Activated naive CD4-positive, alpha-beta T cell treated with anti-CD3 and anti-CD28 coated beads for 36 hours (primary cell): ENCODE measurements at places on chromosomes 2 and 18.

DNA sequence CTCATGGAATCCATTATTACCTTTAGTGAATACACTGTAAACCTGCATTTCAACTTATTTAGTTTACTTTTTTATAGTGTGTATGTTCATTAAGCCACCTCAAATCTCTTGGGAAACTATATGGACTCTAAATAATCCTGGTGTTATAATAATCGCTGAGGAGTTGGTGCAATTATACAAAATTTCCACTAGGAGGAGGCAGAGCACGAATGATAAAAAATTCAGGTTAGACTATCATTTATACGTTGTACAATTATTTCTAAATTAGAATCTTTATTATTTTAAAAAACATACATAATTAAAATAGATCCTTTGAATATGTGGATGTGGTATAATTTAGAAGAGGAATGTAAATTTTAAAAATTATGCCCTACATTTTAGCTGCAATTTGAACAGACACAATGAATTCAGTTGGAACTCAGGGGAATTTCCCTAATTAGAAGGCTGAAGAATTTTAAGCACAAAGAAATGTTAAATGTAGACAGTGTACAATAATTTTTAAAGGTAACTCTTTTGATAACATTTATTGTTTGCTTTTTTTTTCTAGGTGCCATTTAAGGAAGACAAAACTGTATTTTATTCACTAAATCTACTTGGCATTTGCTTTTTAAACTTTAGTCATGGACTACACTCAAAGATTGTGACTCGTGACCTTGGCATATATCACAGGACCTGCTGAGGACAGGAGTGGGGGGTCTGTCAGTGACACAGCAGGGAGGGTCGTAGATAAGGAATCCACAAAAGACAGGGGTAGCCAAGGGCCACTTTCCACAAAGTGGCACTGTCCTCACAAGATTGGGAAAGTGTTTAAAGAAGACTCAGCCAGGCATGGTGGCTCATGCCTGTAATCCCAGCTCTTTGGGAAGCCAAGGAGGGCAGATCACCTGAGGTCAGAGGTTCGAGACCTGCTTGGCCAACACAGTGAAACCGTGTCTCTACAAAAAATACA, 45.5 kb downstream of the RAB12 start:
- DNase-seq: no peak

- DNase-seq: no peak
Observed at GRCh38 chr2:221186873-221187272, 385.2 kb downstream of the EPHA4 start.

DNA sequence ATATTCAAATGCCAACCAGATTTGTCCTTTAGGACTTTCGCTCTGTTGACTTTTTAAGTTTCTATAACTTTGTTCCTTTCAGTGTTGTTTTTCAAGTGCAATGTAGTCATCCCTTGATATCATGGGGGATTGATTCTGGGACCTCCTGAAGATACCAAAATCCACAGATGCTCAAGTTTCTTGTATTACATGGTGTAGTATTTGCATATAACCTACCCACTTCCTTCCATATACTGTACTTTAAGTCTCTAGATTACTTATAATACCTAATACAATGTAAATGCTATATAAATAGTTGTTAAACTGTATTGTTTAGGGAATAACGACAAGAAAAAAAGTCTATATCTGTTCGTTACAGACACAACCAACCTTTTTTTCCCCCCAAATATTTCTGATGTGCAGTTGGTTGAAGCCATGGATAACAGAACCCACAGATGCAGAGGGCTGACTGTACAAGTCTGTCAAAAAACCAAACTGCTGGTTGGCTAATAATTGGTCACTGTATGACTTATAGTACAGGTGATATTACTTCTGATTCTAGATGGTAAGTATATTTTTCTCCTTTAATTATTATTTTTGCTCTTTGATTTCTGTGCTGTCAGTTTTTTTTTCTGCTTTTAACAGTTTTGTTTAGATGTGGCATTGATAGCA, 201.7 kb upstream of the STON1 start:
- DNase-seq: no peak

DNA sequence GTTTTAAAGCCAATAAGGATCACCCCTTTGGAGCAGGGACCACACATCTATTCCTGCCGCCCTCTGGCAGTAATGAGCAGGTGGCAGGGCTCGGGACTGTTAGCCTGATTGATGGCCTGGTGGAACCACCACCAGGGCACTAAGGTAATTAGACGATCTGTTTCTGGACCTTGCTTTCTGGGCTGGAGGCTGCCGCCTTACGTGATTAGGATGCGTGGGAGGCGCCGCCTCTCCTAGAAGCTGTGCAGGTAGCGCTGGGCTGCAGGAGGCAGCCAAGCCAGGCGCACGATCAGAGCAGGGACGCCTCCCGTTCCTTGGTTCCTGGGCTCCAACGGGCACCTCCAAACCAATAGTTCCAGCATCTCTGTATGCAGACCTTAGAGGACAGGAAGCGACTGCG, 242.6 kb upstream of the RAB12 start:
- DNase-seq: no peak

GRCh38 chr2:165067643-165068486, 112.5 kb upstream of the SLC38A11 start:
- no peak for DNase-seq

DNA sequence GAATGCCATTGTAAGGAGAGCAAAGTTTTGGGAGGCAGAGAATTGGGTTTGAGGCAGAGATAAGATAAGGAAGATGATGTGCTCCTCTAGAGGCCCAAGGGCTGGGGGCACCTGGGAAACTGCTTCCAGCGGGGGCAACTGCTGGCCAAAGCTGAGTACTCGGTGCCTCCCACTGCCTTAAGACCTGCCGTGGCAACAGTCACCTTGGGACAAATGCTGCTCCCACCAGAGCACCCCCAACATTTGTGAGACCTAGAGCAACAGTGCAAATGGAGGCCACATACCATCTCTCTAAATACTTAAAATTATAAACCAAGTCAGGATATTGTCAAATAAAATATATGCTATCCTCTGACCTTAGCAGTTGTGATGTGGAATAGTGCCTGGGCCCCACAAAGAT, 127.1 kb downstream of the CAPN13 start:
- DNase-seq: no peak
